ENCODE measurements at places on chromosomes 2 and 18.

GRCh38 chr2:235951493-235951892, 216.7 kb downstream of the GBX2 start:
- no peak for DNase-seq

DNA sequence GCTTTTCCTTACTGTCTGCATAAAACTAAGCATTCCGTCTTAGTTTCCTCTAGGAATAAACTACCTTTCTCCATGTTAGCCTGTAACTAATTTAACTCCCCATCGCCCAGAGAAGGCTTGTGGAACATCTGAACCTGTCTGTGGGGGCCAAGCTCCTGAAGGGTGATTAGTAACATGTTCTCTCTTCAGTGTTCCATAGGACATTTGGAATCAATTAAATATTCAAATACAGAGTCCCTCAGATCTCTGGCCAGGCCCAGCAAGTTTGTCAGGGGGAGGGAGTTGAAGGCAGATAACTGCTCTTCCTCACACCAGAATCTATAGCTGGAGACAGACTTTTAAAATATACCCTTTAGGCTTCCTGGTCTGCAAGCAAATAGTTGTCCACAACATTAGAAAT, 8.8 kb downstream of the RDH14 start:
- no peak for DNase-seq

DNA sequence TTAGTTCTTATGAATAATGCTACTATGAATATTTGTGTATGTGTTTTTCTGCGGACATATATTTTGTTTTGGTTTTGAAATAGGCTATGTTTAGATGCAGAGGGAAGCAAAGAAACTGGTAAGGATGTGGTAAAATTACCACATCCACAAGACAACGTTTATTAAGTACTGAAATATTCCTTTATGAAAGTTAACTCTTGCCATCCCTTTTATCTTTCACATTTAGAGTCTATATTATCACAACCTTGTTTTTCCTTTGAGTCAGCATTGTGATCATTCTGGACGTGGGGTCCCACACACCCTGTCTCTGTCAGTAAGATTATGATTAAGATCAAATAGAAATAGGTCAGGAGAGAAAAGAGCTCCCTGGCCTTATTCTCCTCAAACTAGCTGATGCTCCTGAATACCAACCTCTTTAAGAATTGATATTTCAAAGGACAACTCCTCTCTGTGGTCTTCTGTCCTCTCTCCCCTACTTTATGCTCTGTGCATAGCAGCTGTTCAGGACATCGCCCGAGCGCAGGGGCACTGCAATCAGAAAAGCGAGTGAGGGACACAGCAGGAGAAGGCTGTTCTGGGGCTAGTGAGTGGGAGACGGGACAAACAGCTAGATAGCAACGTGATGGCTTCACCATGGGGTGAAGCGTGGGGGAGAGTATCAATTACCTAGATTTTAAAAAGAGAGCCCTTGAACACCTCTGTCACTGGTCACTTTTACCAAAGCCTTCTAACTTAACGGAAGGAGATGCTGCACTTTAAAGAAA, 12.2 kb downstream of the METAP1D start:
- DNase-seq: no peak

GRCh38 chr2:56108806-56109205, 75.0 kb upstream of the CCDC85A start:
- DNase-seq: no peak

GRCh38 chr2:11830708-11831301, 84.4 kb downstream of the LPIN1 start:
- DNase-seq: no peak

DNA sequence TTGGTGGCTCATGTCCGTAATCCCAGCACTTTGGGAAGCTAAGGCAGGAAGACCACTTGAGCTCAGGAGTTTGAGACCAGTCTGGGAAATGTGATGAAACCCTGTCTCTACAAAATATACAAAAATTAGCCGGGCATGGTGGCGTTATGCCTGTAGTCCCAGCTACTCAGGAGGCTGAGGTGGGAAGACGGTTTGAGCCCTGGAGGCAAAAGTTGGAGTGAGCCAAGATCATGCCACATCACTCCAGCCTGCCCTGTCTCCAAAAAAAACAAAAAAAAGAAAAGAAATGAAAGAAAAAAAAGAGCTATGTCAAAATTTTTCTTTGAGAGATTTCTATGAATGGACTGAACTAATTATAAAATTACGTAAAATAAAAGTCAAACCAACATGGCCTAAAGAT, 34.7 kb downstream of the ROCK2 start:
- DNase-seq: no peak

GRCh38 chr2:234960175-234961088, 8.6 kb downstream of the SH3BP4 start:
- DNase-seq: no peak

DNA sequence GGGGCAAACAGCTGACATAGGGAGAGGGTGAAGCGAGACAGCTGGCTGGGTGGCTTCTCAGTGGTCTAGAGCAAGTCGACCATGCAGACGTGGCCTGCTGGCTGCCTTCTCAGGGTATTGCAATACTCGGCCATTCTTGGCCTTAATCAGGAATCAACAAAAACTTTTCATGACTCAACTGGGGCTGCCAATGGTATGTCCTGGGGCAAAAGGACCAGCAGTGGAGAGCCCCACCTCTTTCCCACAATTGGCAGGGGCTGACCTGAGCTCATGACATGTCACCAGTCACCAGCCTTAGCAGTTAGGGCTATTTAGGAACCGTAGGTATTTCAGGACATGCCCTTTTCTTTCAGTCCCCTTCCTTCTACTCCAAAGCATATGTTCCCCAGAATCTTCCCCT, 19.1 kb downstream of the PLA2R1 start:
- DNase-seq: no peak

DNA sequence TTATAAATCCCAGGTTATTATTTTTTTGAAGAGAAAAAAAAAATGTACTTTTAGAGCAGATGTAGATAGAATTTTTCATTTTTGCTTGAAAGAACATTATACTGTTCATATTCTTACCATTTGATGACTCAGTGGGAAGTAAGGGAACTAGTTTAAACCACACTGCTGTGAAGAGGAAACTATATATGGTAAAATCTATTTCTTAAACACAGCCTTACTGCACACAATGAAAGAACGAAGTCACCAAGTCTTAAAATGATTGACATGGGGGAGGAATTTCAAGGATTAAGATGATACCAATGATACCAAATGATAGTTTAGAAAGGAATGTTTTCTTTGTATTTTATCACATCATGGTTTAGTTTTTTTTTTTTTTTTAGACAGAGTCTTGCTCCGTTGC, 5.0 kb downstream of the ACTR2 start:
- no peak for DNase-seq

DNA sequence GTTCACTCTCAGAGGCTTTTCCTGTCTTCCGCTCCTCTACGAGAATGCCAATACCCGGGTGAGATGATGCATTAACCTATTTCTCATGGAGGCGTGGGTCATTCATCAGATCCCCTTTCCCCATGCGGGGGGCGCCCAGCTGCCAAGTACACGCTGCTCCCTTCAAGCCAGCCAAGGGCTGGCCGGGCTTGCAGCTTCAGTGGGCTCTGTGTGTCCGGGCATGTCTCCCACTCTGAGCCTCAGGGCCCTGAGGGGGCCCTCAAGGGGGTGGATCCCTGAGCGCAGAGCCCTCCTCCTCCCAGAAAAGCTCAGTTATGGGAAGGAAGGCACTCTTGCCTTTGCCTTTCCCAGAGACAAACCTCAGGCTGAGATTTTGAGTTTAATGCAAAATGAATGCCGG, 431.8 kb upstream of the MYT1L start:
- DNase-seq: peak; percentile 58

DNA sequence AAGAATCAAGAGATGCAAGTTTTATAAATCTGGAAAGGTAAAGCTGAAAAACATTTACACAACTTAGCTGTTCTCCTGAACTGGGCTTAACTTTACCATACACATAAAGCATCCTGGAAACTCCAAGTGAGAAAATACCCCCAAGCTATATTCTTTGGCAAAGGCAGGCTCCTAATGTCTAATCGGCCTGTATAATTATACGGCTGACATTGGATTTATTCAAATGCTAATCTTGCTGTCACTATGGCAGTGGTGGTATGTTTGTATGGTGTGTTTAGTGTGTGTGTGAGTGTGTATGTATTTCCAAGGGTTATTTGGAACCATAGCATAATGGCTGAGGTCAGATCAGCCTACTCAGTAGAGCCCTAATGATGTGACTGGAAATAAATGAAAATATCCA, 1031.8 kb upstream of the ZEB2 start:
- no peak for DNase-seq

- no peak for DNase-seq
Measured at GRCh38 chr18:8928044-8928443, 174.5 kb upstream of the NDUFV2 start.

- no peak for DNase-seq
Measured at GRCh38 chr2:103960951-103961350, 893.0 kb upstream of the POU3F3 start.

DNA sequence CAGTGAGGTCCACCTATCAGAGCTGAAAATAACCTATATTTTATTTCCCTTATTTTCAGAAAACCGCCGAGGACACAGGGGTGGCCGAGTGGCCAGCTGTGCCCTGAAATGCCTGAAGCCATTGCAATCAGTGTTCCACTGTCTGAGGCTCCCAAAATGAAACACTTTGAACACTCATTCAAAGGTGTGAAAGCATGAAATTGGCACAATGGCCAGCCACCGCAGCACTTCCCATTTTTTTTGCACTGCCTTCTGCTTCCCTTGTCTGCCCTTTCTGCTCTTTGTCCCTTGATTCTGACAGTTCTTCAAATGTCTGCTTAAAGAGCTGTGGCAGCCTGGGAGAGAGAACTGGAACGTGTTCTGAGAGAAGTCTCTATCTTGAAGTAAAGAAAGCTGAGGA, 1127.5 kb upstream of the CELF4 start:
- DNase-seq: no peak

DNA sequence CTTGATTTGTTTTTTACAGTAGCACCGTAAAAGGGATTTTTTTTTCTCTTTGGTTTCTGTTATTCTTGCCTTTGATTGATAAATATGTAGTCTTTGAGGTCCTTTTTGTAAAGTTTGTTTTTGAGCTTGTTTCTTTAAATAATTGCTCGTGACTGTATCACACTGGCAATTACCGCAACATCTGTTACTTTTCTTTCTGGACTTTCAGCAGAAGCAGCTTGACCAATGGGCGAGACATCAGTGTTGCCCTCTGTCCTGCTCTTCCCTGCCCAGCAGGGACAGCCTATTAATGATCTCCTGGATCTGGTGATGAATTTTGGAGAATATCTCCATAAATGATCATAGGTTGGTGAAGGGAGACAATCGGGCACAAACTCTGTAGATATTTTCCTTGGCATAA, 74.9 kb downstream of the TDRD15 start:
- no peak for DNase-seq

DNA sequence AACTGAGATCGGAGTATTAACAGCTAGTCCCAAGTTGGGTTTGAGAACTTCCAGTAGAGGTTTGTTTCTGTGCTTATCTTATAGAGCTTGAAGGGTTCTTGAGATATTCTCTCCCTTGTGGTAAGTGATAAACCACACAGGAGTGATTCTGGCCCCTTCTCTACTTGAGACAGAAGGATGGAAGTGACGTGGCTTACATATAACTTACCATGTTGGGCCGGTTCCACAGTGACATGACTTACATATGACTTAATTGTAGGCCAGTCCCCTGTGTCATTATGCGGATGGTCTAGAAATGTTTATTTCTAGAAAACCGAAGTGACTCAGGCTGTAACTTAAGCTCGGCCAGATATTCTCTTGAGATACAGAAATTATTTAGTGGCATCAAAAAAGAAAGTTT, 62.7 kb downstream of the TRAPPC12 start:
- DNase-seq: no peak

- DNase-seq: no peak
Measured at GRCh38 chr18:54928236-54928635, 31.0 kb downstream of the CCDC68 start.

- DNase-seq: peak; percentile 81
Measured at GRCh38 chr2:163736433-163737189, 803 bp upstream of the FIGN start.

- no peak for DNase-seq
Measured at GRCh38 chr2:36545871-36546416, 52.0 kb downstream of the FEZ2 start.

DNA sequence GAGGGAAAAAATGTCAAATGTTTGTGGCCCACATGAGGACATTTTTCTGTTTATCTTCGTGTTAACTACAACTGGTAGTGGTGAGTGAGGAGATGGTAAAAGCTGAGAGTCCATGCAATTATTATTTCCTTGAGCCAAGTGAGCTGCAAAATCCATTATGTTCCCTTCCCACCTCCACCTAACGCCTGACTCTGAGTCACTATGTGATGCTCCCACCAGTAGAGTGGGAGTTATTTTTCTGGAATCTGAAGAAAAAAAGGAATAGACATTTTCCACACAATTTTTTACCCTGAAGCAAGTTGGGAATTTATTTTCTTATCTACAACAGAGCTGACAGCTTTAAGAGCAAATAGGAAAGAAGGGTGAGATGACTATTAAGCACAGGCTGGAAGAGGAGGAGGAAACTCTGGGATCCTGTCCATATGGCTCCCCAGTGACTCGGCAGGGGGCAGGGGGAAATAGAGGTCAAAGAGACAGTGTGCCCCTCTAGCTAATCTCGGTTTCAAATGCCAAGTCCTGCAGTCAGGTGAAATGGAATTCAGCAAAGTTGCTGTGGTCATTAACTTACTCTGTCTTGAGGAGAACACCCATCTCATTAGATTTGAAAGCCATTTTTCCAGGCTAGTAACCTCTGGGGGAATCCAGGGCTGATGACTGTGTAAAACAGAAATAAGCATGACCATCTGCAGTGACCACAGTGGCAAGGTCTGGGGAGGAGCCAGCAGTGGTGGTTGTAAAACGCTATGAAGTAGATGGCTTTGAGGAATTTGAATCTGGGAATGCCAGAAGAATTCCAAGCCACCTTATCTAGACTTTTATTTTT, 463.9 kb downstream of the STK39 start:
- no peak for DNase-seq

GRCh38 chr2:151230627-151231140, 31.0 kb downstream of the RBM43 start:
- no peak for DNase-seq

GRCh38 chr2:101157272-101157671, 6.1 kb upstream of the TBC1D8 start:
- DNase-seq: no peak

GRCh38 chr18:934518-935133, 30.0 kb downstream of the ADCYAP1 start:
- no peak for DNase-seq

DNA sequence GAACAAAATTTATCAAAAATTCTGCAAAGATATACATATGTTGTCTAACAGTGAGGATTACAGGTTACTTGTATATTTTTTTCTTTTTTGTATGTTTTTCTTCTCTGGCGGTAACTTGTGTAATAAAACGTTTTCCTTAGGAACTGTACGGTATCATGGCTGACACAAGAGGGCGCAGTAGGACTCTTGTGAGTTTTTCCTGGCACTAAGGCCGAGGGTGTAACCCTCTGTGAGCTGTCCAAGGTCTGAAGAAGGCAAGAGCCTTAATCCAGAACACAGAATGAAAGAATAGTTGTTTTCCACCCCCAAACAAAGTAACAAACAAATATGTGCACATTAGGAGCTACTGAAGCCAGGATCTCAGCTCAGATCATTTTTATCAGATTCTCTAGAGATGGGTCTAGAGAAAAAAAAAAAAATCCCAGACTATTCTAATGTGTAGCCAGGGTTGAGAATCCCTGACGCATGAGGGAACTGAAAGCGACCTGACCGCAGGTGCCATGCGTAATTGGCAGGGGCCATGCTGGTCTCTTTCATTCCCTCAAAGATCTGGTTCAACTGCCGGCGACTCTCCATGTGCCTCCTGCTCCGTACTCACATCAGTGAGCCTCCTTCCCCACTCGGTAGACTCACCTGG, 27.0 kb downstream of the TMEM200C start:
- DNase-seq: no peak

Data from spleen (tissue), 13 donors.